CD4-positive, alpha-beta T cell treated with Interleukin-10 for 1 hour (primary cell): ENCODE measurements at places on chromosomes 4 and X.

- no peak for DNase-seq
Observed at GRCh38 chrX:116618546-116618945, 155.8 kb upstream of the CT83 start.

- peak; percentile 26 for DNase-seq
Observed at GRCh38 chrX:149962859-149963757, 24.8 kb upstream of the EOLA2 start.

DNA sequence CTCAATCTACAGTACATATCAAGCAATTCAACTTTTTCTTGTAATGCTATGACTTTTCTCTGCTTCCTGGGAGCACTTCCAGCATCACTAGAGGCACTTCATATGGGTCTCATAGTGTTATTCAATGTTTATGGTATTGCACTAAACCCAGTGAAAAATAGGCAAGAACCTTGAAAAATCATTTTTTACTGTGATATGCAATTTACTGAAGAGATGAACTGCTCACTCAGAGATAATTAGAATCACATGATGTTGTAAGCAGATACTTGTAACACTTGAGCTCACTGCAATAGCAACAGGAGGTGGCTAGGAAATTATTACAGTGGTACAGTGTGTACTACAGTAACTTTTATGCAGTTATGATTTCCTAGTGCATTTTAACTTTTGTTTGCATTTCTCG lies 93.3 kb downstream of the RASGEF1B start:
- DNase-seq, result no peak

- no peak for DNase-seq
Observed at GRCh38 chrX:57044245-57044644, 48.9 kb upstream of the SPIN3 start.

DNA sequence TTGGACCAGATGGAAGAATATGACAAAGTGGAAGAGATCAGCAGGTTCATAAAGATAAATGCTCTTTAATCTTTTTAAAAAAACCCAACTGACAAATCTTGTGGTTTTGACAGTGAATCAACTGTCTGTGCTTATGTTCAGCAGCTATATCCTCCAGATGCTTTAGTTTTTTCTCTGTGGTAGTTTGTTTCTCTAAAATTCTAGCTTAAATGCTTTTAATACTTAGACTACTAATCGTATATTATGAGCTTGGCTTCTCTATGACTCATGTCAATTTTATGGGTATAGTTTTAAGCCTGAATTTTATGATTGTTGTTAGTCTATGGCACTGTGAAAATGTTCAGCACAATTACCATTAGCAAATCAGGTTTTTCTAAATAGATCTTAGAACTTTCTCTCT lies 12.9 kb downstream of the HHIP start:
- DNase-seq, result no peak

GRCh38 chr4:139311909-139312308 lies 9.6 kb upstream of the NDUFC1 start:
- no peak for DNase-seq

- DNase-seq, result peak; percentile 41
Observed at GRCh38 chr4:83010111-83010521, 507 bp downstream of the LIN54 start.

DNA sequence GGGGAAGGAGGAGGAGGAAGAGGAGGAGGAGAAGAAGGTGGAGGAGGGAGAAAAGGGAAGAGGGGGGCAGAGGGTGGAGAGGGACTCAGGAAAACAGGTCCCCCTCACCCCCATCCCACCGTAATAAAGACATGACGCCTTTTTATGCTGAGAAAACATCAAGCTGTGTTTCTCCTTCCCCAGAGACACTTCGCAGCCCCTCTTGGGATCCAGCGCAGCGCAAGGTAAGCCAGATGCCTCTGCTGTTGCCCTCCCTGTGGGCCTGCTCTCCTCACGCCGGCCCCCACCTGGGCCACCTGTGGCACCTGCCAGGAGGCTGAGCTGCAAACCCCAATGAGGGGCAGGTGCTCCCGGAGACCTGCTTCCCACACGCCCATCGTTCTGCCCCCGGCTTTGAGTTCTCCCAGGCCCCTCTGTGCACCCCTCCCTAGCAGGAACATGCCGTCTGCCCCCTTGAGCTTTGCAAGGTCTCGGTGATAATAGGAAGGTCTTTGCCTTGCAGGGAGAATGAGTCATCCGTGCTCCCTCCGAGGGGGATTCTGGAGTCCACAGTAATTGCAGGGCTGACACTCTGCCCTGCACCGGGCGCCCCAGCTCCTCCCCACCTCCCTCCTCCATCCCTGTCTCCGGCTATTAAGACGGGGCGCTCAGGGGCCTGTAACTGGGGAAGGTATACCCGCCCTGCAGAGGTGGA lies 45.3 kb upstream of the SHOX start:
- no peak for DNase-seq

- peak; percentile 71 for DNase-seq
Observed at GRCh38 chr4:153471698-153472093, 5.5 kb downstream of the TMEM131L start.

DNA sequence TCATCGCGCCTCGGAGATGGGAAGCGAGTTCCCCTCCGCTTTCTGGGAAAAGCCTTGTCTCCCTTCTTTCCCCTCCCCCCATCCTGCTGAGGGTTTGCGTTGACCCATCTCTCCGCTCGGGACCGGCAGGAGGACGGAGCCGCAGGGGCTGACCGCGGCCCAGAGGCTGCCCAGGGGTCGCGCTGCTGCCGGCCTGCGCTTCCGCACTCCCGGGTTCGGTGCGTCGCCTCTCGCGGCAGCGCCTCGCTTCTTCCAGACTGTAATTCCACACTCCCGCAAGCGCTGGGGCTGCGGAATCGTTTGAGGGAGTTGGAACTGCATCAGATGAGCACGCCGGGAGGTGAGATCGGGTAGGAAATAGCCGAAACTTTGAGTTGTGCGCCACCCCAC lies 88.3 kb downstream of the BCOR start:
- no peak for DNase-seq

GRCh38 chrX:119045884-119046283 lies 26.9 kb upstream of the CT47C1 start:
- DNase-seq, result no peak

- DNase-seq, result no peak
Observed at GRCh38 chr4:107312366-107312765, 276.3 kb upstream of the DKK2 start.

- DNase-seq, result no peak
Observed at GRCh38 chr4:116880625-116881024, 204.8 kb downstream of the TRAM1L1 start.

DNA sequence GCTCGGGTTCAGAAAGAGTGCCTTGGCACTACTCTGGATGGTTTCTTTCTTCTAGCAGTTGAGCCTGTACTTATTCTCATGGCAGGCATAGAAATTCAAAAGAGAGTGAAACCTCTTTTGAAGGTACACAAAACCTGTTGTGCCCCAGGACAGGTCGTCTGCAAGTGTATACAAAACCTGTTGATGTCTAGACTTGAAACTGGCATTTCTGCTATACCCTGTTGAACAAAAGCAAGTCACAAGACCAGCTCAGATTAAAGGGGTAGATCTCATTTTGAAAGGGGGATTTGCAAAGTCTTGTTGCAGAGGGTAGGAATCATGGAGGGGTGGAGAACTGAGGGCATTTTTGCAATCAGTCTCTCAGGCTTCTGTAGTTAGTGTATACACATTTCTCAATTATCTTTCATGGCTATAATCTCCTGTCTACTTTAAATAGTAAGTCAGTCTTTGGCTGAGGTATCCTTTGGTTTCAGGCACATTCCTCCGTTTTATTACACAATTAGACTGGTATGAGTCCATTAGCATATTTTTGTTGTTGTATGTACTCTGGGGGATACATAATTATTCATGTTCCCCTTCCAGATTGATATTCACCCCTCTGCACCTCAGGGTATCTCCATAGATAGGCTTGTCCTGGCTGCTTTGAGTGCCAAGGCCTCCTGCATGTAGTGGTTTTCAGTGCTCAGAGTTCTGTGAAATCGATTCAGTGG lies 251.4 kb downstream of the DTHD1 start:
- no peak for DNase-seq

GRCh38 chrX:149910178-149910695 lies 19.1 kb upstream of the HSFX4 start:
- no peak for DNase-seq

DNA sequence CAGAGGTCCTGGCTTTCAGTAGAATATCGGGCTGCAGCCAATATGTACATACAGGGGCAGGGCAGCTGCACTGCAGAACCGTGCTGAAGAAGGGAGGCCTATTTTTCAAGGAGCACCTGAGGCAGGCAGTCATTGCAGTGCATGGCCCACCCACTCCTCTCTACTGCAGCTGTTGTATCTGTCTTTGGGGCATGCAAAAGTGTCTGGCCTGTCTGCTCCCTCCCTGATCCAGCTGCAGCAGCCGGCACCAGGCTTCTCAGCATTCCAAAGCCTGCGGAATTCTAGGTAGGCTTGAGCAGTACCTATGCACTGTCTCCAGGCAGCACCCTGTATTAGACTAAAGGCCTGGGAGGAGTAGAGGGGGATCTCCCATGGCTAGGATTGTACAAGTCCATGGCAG lies 415.2 kb upstream of the MAGEB16 start:
- no peak for DNase-seq

- DNase-seq, result no peak
Observed at GRCh38 chr4:133856731-133857355, 344.7 kb downstream of the PABPC4L start.

- peak; percentile 54 for DNase-seq
Observed at GRCh38 chrX:71650333-71650969, 16.9 kb upstream of the LOC101059915 start.

DNA sequence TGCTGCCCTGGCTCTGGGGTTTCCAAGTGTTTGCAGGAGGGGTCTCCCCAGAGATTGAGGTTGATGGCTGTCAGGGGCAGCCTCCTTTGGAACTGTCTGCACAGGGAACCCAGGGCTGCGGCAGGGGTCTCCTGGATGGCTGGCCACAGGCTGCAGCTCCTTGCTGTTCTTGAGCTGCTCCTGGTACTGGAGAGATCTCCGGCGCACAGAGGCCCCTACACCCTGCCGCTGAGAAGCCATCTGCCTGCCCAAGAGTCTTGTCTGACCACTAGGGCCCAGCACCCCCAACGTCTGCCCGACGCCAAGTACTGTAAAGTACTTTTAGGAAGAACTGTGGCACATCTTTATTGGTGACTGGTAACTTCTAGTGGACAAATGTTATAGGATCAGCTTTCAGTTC lies 13.5 kb downstream of the STIM2 start:
- no peak for DNase-seq

GRCh38 chr4:24640366-24640765 lies 56.0 kb upstream of the DHX15 start:
- no peak for DNase-seq

DNA sequence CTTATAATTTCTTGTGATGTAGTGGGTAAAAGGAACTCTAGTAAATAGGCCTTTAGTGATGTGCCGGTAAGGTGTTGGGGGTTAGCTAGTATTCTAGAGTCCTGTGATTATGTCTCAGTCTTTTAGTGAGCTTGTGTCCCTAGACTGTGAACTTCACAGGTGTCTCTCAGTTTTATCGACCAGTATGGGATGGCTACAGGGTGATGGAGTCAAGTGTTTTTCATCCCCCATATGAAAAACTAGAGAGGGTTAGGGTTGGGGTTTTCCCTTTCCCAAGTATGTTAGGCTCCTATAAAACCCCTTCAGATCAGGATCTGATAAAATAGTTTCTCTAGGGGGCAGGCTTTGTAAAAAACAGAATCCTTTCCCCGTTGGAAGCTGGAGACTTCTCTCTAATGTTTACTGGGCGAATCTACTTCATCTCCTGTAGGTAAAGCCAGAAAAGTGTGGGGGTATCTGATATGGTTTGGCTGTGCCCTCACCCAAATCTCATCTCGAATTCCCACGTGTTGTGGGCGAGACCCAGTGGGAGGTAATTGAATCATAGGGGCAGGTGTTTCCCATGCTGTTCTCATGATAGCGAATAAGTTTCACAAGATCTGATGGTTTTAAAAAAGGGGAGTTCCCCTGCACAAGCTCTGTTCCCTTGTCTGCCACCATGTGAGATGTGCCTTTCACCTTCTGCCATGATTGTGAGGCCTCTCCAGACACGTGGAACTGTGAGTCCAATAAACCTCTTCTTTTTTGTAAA lies 120.8 kb downstream of the DTHD1 start:
- no peak for DNase-seq

DNA sequence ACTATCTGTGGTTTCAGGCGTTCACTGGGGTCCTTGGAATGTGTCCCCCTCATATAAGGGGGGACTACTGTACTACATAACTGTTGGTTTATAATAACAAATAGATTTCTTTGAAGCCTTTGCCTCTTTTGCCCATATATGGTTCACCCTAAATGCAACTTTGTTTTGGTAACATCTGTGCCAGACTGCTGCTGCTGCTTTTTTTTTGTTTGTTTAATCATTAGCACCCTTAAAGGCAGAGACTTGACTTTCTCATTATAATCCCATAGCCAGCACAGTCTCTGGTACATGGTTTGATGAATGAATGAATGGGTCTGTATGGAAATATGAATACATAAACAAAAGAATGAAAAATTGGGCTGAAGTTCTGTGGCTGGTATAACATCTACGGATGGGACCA lies 80.2 kb upstream of the LHFPL1 start:
- DNase-seq, result no peak

- no peak for DNase-seq
Observed at GRCh38 chr4:127484117-127484516, 148.6 kb upstream of the INTU start.

- no peak for DNase-seq
Observed at GRCh38 chr4:13876131-13876530, 248.6 kb upstream of the BOD1L1 start.

- no peak for DNase-seq
Observed at GRCh38 chr4:155265113-155265512, 56.7 kb downstream of the NPY2R start.

DNA sequence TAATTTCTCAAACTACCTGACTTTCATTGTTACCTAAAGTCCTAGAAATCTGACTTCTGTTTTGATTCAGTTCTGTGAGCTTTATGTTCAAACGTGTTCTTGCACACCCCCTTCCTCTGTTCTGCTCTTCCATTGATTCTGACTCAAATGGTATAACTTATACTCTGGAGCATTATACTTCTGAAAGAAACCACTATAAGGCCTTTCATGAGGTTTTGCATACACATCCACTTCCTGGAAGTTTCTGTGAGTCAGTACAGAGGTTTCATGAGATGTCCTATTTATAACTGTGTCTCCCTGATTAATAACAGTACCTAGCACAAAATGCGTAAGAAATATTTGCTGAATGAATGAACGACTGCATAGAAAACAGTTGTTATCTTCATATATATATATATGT lies 540.2 kb upstream of the CT83 start:
- DNase-seq, result no peak
